ENCODE measurements at places on chromosomes 7 and 10.

- no peak for DNase-seq
Observed at GRCh38 chr10:114755537-114755936, 66.0 kb upstream of the FHIP2A start.

DNA sequence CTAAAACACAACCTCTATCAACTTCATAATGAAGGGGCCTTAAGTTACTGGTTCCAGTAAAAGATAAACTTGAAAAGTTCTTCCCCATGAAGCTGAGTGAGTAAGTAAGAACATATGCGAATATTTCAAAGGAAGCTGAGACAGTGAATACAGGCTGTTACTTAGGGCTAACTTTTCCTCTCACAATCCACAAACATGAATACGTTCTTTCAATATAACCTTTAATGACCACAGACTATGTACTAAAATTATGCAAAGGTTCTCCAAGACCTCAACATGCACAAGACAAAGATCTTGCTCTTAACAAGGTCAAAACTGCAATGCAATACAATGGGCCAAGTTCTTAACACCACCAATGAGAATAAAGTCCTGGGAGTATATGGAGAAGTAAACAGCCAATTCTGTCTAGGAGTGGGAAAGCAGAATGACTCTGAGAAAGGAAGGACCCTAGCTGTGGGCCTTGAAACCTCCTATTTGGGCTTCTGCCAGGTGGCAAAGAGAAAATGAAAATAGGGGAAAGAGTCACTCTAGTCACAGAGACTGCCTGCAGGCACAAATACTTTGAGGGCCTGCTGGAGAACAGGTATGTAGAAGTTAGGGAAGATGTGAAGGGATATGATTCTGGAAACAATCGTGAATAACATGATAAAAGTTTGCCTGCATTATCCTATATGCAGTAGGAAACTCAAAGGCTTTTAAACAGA, 43.7 kb downstream of the OSBPL3 start:
- DNase-seq, result no peak

DNA sequence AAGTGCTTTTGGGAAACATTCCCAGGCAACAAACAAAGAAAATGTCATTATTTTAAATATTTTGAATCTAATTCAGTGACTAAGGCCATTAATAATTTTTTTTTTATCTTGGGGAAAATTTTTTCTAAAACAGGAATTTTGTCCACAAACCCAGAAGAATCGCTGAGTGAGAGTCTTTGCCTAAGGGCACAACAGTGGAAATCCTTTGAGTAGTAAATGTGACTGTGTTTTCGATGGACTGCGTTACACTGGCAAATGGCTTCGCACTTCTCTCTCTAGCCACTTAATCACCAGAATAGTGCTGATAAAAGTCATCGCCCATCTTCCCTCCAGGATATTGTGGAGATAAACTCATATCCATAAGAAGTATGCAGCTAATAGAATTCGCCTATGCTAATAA, 430.3 kb upstream of the AKR1E2 start:
- no peak for DNase-seq

DNA sequence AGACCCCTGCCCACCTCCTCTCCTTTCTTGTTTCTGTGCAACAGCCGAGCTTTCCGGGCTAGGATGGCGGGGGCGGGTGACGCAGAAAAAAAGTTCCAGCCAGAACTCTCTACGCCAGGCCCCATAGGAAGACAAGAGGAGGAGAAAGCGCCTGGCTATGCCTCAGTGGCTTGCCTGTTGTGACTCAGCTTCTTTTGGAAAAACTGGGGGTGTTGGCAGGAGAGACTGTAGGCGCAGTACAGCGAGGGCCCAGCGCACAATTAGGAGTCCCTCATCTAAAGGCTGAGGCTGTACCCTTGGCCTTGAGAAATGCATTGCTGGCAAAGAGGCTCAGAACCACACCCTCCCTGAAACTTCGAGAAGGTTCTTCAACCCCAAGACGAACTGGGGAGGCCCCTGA, 28.0 kb upstream of the KPNA7 start:
- no peak for DNase-seq

DNA sequence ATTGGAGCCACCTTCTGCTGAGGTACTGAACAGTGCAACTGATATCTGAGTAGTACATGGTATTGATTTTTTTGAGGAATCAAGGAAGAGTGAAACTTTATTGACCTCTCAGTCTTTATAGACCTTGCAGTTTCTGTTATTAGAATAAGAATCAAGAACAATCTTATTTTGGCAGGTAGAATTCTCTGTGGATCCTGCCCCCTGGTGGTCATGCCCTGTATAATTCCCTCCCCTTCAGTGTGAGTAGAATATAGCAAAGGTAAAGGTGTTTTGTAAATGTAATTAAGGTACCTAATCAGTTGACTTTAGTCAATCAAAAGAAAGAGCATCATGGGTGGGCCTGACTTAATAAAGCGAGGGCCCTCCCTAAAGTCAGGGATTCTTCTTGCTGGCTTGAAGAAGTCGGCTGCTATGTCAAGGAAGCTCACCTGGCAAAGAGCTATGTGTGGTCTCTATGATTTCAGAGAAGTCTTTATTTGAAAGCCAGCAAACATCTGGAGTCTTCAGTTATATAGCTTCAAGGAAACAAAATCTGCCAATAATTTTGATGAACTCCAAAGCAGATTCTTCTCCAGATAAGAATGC, 142.8 kb downstream of the LSM5 start:
- no peak for DNase-seq

DNA sequence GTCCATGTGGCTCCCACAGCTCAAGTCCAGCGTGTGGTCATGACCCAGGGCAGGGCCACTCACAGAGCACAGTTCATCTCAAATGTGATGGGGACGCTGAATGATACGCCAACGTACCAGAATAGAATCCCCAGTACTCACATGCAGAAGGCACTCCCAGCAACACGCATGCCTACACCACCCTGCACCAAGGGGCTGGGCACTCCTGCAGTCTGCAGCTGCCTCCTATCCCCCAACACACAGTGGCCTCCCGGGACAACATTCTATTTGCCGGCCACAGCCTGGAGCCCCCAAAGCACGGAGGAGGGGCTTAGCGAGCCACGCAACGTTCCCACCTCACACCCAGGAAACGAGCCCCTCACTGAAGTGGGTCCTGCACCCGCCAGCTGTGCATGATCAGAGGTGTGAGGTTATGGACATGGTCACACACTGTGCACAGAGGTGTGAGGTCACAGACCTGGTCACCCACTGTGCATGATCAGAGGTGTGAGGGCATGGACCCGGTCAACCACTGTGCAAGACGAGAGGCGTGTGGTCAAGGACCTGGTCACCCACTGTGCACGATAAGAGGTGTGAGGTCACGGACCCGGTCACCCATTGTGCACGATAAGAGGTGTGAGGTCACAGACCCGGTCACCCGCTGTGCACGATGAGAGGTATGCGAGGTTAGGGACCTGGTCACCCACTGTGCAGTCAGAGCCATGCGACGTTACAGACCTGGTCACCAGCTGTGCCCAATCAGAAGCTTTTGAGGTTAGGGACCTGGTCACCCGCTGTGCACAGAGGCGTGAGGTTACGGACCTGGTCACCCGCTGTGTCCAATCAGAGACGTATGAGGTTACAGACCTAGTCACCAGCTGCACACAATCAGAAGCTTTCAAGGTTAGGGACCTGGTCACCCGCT, 182.8 kb downstream of the DIP2C start:
- no peak for DNase-seq

Measured in T-helper 1 cell (primary cell).